ENCODE measurements at places on chromosomes 11 and 22. TPM values are rescaled to one million over a fixed set of nuclear protein-coding genes. Genes with fewer than 3 reads are reported as not detected.

- DNase-seq = no peak
- H3K27ac ChIP-seq = no peak overlapping the region
- no peaks in the 10 kb centered on the region for H3K27me3 ChIP-seq
- H3K4me1 ChIP-seq = peaks cover 4% of the 10 kb centered on the region
- H3K4me3 ChIP-seq = no peak overlapping the region
- H3K36me3 ChIP-seq = no peaks in the 10 kb centered on the region
Measured at GRCh38 chr22:27080863-27081262, 423.5 kb downstream of the MIAT start.

DNA sequence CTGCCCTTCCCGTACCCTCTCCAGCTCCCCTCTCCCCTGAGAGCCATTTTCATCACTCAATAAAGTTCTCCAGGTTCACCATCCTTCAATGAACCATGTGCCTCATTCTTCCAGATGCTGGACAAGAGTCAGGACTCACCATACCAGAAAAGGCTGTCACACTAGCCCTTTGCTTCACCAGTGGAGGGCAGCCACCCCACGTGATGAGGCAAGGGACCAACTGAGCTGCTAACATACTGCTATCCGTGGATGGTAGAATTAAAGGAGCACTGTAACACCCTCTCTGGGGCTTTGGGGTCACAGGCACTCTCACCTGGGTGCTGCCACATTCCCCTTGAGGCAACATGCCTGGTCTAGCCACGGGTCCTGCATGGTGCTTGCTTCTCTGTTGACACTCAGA, 13.1 kb upstream of the OR5I1 start:
- no peaks in the 10 kb centered on the region for H3K36me3 ChIP-seq
- DNase-seq = no peak
- no peak overlapping the region for H3K4me3 ChIP-seq
- H3K27ac ChIP-seq = no peak overlapping the region

DNA sequence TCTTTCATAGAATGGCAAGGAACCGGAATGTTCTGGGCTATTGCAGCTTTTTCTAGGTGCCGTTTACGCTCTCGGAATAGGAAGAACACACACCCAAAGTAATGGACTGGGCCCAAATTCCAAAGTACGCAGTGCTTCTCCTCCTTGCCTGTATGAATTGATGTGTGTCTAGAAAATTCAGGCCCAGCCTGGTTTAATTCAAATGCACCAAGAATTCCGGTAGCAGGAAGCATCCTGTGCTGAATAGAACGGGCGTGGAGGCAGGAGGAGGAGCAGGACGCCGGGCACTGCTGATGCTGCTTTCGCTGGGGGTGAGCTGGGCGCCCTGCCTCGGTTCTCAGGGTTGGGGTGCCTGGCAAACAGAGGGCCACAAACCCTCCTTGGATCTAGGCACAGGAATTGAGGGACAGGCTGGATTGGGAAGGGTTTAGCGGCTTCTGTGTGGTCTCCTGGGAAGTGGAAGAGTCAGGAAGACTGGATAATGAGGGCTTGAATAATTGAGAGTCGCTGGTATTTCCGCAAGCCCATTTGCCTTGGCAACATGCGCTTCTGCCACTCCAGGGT, 2.0 kb downstream of the PARVB start:
- H3K4me1 ChIP-seq = peaks cover 31% of the 10 kb centered on the region
- DNase-seq = no peak
- no peaks in the 10 kb centered on the region for H3K27me3 ChIP-seq
- H3K4me3 ChIP-seq = no peak overlapping the region

- DNase-seq = no peak
- peaks cover 44% of the 10 kb centered on the region for H3K36me3 ChIP-seq
- H3K4me1 ChIP-seq = no peaks in the 10 kb centered on the region
Measured at GRCh38 chr11:94856443-94856842, 88.3 kb downstream of the AMOTL1 start.

DNA sequence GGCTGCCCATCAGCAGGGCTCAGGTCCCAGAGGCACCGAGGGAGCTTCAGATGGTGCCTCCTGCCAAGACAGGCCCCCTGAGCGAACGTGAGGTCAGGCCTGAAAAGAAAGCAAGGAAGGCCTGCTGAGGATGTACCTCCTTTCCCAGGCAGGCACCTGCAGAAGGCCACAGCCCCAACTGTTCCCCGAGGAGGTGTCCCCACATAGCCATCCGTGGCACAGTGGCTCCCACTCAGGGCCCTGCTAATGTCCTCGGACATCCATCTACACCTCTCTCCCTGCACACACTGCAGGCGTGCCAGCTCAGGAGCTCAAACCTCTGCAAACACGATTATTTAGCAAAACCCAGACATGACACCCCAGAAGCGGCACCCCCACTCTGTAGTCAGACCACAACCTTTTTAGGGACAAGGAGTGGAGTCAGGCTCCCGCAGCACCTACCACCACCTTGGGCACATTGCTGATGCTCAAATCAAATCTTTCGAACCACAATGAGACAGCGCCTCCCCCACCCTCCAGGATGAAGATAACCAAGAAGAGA, 36.9 kb downstream of the SHANK2 start:
- no peak overlapping the region for H3K27ac ChIP-seq
- H3K4me1 ChIP-seq = peaks cover 5% of the 10 kb centered on the region
- H3K27me3 ChIP-seq = no peaks in the 10 kb centered on the region
- peak; percentile 41 for DNase-seq
- no peak overlapping the region for H3K4me3 ChIP-seq

The ZNRF3 gene
- total RNA-seq = 9.4 TPM

The APOBEC3H gene
- total RNA-seq = not detected

The ACTN3 gene
- total RNA-seq = not detected

Data from sigmoid colon (tissue), 7 donors.